ENCODE measurements at places on chromosomes 7 and 10. TPM values are rescaled to one million over a fixed set of nuclear protein-coding genes. Genes with fewer than 3 reads are reported as not detected.

The MINDY4 gene
- total RNA-seq: 2.8 TPM

The ECHS1 gene
- total RNA-seq: 161 TPM

The ZNF789 gene
- 6.8 TPM for total RNA-seq

The BHLHA15 gene
- 0.33 TPM for total RNA-seq

The SCIN gene
- 0.66 TPM for total RNA-seq

The PIP gene
- total RNA-seq: not detected

The WNT8B gene
- not detected for total RNA-seq

The SFRP5 gene
- total RNA-seq: 1.8 TPM

Measured in A549 treated with GW870086 at 1 μM for 4 hours (cell line).